ENCODE measurements at places on chromosomes 5 and 9.

DNA sequence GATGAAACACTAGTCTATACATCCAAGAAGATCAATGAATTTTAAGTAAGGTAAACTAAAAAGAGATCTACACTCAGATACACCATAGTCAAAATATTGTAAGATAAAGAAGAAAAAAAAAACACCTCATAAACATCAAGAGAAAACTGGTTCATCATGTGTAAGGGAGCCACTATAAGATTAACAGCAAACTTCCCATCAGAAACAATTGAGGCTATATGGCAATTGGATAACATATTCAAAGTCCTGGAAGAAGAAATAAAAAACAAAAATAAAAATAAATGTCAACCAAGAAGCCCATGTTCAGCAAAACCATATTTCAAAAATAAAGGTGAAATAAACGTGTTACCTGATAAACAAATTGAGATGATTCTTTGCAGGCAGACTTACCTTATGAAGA, 3.6 kb downstream of the OR13C8 start:
- DNase-seq: no peak

GRCh38 chr9:131590449-131590848, 45.1 kb downstream of the PRRT1B start:
- DNase-seq: no peak

GRCh38 chr5:134114886-134115805, 665 bp downstream of the TCF7 start:
- peak; percentile 70 for DNase-seq

DNA sequence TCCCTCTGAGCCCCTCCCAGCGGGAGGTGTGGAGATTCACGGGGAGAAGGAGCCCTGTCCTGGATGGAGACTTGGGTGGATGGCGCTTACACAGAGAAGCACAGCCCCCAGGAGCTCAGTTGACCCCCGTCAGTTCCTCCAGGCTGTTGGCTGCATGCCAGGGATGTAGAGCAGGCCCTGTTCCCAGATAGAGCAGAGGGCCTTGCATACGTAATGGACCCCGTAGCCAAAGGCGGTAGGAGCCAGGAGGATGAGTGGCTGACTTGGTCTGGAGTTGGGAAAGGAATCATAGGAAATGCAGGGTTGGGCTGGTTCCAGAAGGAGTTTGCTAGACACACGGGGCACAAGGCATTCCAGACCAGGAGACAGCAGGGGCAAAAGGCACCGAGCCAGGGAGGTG, 2.5 kb downstream of the PMPCA start:
- DNase-seq: no peak

DNA sequence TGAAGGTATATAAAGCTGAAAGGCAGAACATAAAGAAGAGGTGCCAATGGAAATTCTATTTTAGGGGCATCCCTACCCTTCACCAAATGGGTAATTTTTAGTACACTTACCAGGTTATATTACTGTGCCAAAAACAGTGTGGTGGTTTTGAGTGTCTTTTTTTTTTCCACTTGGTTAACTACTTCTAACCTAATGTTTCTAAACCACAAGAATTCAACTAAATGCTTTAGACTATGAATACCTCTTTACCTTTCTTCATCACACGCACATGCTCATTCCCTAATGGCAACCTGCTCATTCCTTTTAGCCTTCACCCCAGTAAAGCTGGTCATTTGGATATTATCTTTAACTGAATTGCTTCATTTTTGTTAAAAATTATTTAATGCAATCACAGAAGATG, 215.6 kb downstream of the PIK3R1 start:
- DNase-seq: no peak

Data from stimulated activated CD8-positive, alpha-beta memory T cell treated with anti-CD3 and anti-CD28 coated beads, Interleukin-4, amount 100 ng/mL, for 24 hours (primary cell).